ENCODE measurements at places on chromosomes 16 and 17.

- DNase-seq: no peak
Measured at GRCh38 chr17:43584666-43585102, 38.5 kb upstream of the ETV4 start.

GRCh38 chr17:42725143-42725542 is 19.7 kb downstream of the EZH1 start:
- no peak for DNase-seq

- no peak for DNase-seq
Measured at GRCh38 chr16:1430759-1431496, at the start of gene PERCC1. Gene PERCC1 (plus strand): TSS chr16:1431078. CDS start chr16:1432594, 1,516 bp downstream.

- DNase-seq: no peak
Measured at GRCh38 chr17:79075861-79076406, 1.3 kb downstream of the ENGASE start.

GRCh38 chr16:11315510-11315909 is 29.7 kb upstream of the RMI2 start:
- peak; percentile 91 for DNase-seq

DNA sequence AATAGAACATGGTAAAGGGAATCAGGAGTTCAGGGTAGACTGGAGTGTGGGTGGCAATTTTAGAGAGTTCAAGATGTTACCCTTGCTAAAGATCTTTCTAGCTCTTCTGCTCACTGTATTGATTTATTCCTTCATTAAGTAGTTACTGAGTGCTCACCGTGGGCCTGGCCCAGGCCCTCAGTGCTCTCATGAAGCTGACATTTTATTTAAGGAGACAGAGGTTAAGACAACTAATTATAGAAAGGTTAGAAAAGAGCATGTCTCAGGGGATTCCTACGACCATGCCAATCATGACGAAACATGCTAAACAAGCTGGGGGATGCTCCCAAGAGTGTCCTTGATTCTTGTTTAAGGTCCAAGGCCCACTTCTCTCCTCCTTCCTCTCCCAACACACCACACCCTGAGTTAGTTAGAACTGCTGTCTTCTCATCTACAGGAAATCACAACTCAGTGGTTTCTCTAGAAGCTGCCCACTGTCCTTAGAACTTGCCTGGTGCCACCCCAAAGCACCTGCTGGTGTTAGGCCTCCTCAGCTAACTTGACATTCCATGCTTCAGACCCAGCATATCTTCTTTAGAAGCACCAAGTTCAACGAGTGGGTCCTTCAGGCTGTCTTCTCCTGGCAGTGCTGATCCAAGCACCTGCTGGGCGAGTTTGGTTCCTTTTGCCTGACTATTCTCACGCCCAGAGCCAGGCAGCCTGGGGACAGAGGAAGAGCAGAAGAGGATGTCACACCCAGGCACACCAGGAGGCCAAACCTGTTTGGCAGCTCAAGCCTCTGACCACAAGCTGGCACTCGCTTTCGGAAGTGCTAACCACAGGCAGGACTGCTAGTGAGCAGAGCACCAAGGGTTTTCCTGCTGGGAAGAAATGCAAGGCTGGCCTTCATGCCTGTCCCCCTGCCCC is 79.0 kb downstream of the GAS7 start:
- DNase-seq: no peak

DNA sequence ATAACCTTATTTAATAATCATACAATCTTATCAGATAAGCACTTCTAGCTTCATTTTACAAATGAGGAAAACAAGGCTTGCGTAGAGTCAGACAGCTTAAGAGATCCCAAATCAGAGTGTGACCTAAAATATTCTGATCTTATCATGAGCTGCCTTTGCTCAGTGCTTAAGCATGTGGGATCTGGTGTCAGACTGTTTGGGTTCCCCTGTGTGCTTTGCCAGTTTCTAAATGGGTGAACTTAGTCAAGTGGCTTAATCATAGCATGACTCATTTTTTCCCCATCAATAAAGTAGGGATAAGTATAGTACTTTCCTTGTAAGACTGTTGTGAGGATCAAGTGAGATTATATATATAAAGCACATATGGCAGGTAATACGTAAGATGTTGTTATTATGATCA is 612.6 kb upstream of the C16orf82 start:
- no peak for DNase-seq

DNA sequence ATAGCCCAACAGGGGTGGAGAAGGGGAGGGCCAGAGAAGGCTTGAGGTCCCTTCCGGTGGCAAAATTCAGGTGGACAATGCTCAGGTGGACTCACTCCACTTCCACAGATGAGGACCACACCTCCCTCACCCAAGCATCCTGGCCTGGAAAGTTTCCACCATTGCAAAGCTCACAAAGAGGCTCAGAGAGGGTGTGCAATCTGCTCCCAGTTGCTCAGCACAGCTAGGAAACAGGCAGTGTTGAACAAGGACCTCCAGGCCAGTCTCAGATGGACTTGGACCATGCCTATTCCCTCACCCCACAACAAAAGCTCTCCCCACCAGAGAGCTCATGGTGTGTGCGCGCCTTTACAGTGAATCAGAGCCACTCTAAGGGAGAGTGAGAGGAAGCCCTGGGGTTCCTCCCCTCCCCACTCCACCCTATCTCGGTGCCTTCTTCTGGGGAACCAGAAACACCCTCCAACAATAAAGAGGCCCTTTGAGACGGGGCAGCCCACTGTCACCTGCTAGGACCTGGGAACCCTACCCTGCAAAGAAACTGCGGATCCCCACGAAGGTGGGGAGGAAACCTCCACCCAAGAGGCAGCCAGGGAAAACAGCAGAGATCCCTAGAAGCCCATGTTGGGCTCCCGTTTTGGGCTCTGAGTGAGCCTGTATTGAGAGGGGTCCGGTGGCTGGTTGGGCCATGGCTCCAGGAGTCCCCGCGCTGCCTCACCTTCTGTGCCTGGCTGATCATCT is 1.6 kb downstream of the FAM83G start:
- DNase-seq: peak; percentile 65

- DNase-seq: peak; percentile 57
Measured at GRCh38 chr17:7021993-7022778, 664 bp upstream of the BCL6B start.

DNA sequence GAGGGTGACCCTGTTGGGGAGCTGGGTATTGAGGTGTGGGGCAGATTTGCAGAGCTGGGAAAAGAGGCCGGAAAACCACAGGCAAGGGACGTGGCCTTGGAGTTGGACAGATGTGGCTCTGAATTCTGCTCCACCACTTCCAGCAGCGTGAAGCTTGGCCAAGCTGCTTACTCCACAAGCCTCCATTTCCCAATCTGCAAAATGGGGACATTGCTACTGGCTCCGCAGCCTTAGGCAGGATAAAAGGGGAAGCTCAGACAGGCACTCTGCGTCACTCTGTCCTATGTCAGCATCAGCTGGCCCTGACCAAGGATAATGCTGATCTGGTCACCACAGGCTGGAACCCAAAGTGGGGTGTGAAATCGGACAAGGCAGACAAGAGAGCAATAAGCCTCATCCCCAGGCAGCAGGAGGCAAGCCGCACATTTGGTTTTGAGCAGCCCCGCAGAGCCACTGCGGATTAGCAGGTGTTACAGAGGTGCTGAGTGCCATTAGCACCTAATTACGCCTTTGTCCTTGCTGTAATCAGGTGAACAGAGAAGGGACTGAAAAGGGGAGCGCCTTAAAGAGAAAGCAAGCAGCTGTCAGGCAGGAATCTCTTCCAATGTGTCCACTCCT is 54.8 kb downstream of the SDK2 start:
- no peak for DNase-seq

DNA sequence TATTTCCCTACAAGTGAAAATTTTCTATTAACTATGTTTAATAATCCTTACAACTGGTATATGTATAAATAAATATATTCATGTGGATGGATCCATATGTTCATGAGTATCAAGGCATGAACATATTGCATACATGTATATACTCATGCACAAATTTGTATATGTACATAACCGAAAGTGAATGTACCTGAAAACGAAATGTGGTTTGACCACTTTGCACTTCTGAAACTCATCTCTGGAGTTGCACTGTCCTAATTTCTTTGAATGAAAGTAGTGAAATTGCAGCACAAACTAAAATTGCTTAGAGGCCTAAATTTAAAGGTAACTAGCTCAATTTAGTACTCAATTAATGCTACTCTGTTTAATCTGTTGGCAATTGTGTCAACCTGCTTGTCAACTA is 27.4 kb upstream of the GNAO1 start:
- DNase-seq: no peak

GRCh38 chr16:31331807-31332301 is 23.1 kb upstream of the ITGAX start:
- no peak for DNase-seq

- no peak for DNase-seq
Measured at GRCh38 chr16:56327071-56327928, 98.0 kb downstream of the AMFR start.

DNA sequence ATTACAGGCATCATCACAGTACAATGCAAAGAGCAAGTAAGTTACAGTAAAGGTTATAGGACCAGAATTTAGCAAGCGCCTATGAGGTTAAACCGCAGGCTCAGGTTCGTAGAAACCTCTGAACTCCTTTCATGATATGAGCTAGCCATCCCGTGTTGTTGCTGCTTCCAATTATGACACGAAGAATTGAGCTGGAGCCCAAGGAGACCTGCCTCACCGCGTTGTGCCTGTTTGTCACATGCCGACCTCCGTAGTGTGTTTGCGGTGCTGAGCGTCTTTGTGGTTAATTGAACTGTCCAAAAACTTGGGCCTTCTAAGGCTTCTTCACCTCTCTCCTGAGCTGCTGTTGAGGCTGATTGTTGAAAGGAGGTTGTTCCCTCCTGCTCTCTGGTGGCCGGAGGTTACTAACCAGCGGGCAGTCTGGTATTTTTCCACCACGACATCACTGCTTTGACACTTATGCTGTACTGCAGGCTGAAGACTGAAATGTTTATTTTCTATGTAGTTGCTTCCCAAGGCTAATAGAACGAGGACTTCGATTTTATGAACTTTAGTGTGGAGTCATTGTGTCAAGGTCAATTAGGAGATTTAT is 67.5 kb downstream of the SEC14L1 start:
- peak; percentile 33 for DNase-seq

- DNase-seq: no peak
Measured at GRCh38 chr16:9739301-9739700, 442.9 kb downstream of the GRIN2A start.

DNA sequence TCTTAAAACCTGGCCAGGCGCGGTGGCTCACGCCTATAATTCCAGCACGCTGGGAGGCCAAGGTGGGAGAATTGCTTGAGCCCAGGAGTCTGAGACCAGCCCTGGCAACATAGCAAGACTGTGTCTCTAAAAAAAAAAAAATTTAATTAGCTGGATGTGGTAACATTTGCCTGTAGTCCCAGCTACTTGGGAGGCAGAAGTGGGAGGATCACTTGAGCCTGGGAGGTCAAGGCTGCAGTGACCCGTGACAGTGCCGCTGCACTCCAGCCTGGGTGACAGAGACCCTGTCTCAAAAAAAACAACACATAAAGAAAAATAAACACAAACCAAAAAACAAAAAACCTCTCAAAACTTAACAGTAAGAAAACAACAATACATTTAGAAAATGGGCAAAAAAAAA is 106.3 kb downstream of the SMG6 start:
- no peak for DNase-seq

- no peak for DNase-seq
Measured at GRCh38 chr17:37088459-37088858, 139.7 kb downstream of the AATF start.

DNA sequence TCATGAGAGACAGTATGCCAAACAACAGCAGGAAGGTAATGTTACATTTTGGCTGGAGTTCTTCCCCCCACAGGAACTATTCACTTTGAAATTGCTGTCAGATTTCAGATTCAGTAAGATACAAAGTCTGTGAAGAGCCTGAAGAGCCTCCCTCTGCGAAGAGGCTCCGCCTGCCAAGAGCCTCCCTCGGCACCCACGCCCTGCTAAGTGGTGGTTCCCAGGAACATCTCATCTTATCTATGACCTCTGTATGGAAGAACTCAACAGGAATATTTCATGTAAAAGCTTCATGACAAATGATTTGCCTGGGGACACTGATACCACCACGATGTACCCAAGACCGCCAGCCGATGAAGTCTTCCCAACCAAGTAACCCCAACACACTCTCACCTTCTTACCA is 3.2 kb downstream of the ZC3H7A start:
- DNase-seq: no peak

- DNase-seq: no peak
Measured at GRCh38 chr16:10938321-10938720, 3.9 kb downstream of the DEXI start.

- no peak for DNase-seq
Measured at GRCh38 chr17:68676856-68677255, 75.7 kb upstream of the FAM20A start.

DNA sequence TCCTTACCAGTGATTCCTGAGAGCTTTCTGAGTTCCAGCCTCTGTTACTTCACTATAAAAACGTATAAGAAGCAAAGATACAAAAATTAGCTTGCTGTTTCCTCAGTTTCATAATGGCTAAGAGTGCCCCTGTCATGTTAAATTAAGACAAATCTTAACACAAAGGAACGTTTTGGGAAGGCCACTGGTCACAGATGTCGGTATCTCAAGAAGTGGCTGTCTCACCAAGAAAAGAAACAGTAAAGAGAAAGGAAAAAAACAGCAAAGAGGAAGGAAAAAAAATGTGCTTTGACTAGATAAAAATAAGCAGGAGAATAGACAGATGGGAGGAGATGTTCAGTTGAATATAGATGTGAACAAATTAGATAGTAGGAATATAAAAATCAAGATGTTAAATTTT is 94.8 kb upstream of the AKTIP start:
- no peak for DNase-seq

- DNase-seq: peak; percentile 83
Measured at GRCh38 chr17:47323382-47324223, at the start of gene EFCAB13. Gene EFCAB13 (plus strand): TSS chr17:47323955. CDS start chr17:47328354, 4,399 bp downstream.

GRCh38 chr16:75317101-75317522 is 65.7 kb upstream of the BCAR1 start:
- peak; percentile 43 for DNase-seq

GRCh38 chr16:88538366-88539060 is 31.7 kb upstream of the ZC3H18 start:
- no peak for DNase-seq

- no peak for DNase-seq
Measured at GRCh38 chr17:38578229-38579082, 27.3 kb downstream of the SRCIN1 start.

GRCh38 chr16:46788891-46789474 is 40.8 kb upstream of the MYLK3 start:
- no peak for DNase-seq

GRCh38 chr17:73630965-73631595 is 13.2 kb downstream of the SDK2 start:
- no peak for DNase-seq

DNA sequence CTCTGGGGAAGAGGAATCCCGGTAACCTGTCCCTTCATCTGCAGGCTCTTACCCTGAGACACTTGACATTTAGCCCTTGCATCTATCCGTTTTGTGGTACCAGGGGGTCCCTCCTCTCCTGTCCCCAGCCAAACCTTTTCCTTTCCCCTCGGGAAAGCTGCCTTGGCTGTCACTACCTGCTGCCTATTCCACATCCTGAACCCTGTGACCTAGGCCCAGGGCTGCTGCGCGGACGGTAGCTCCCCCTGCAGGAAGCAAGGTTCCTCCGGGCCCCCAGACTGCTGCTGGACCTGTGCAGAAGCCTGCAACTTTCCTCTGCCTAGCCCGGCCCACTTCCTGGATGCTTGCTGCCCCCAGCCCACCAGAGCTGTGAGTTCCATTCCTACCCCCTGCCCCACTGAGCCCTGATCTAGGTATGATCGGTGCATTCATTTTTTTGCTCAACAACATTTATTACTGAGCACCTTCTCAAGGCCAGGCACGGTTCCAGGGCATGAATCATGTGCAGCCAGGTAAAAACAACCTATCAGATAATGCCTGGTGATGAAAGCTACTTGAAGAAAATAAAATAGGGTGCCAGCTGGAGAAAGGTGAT is 10.5 kb upstream of the ALDOA start:
- no peak for DNase-seq

GRCh38 chr17:56773124-56773523 is 60.6 kb downstream of the C17orf67 start:
- DNase-seq: no peak
